ENCODE measurements at places on chromosomes 11 and 22. TPM values are rescaled to one million over a fixed set of nuclear protein-coding genes. Genes with fewer than 3 reads are reported as not detected.

The TPBGL gene
- total RNA-seq: not detected

The CD248 gene
- total RNA-seq: 0.35 TPM

The IFT27 gene
- not detected for total RNA-seq

The KCNQ1 gene
- 0.02 TPM for total RNA-seq

DNA sequence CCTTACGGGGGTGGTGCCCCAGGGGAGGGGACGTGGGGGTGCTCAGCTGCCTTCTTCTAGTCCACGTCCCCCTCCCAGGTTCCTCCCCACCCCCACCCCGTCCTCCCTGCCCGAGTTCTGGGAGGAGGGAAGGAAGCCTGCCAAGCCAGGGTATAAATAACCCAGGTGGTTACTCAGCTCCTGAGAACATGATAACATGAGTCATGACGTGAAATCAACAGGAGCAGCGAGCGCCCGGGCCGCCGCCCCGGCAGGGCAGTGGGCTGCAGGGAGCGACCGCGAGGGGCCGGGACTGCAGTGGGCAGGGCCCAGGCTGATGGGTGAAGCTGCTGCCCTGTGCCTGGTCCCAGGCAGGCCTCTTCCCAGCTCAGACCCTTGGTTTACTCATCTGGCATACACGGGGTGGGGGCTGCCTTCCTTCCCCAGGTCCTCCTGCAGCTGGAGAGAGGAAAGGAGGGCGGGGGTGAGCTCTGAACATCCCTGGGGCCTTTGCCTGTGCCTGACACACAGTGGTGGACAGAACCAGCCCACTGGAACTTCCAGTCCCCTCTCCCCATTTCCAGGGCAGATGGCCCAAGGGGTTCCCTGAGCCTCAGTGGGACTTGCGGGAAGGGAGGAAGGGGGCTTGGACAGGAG, 8.8 kb upstream of the PDGFB start:
- H3K4me3 ChIP-seq: no peak overlapping the region
- no peak overlapping the region for H3K27ac ChIP-seq
- no peaks in the 10 kb centered on the region for H3K36me3 ChIP-seq
- no peak for DNase-seq

GRCh38 chr11:20050551-20051333, 109.5 kb downstream of the DBX1 start:
- H3K4me1 ChIP-seq: no peaks in the 10 kb centered on the region
- no peak overlapping the region for H3K4me3 ChIP-seq
- H3K27ac ChIP-seq: no peak overlapping the region
- H3K36me3 ChIP-seq: peaks cover 96% of the 10 kb centered on the region
- no peak for DNase-seq
- no peaks in the 10 kb centered on the region for H3K27me3 ChIP-seq

DNA sequence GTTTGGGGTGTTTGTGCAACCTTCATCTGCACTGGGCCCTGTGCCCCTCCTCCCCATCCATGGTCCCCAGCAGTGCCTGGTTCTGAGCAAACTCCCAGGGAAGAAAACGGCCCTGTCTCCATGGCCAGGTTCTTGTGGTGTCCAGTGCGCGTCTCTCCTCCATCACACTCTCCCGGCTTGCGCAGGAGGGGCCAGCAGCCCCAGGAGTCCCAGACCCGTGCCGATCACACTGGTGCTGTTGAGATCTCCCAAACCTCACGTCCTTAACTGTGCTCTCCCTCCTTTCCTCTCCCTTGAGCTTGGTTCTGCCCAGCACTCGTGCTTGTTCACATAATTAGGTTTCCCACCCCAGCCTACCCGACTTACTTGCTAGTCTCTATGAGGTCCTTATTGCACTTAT, 10.9 kb upstream of the GRK2 start:
- H3K36me3 ChIP-seq: peaks cover 43% of the 10 kb centered on the region
- DNase-seq: no peak
- peaks cover 76% of the 10 kb centered on the region for H3K4me1 ChIP-seq

GRCh38 chr11:86785576-86785975, 14.8 kb upstream of the PRSS23 start:
- no peak overlapping the region for H3K4me3 ChIP-seq
- no peaks in the 10 kb centered on the region for H3K4me1 ChIP-seq
- H3K27ac ChIP-seq: no peak overlapping the region
- DNase-seq: no peak
- H3K36me3 ChIP-seq: no peaks in the 10 kb centered on the region

- H3K27me3 ChIP-seq: no peaks in the 10 kb centered on the region
- peaks cover 18% of the 10 kb centered on the region for H3K4me1 ChIP-seq
- no peaks in the 10 kb centered on the region for H3K36me3 ChIP-seq
- no peak overlapping the region for H3K27ac ChIP-seq
Measured at GRCh38 chr11:102518296-102519094, 12.1 kb downstream of the MMP7 start.

- no peak overlapping the region for H3K27ac ChIP-seq
- H3K27me3 ChIP-seq: peaks cover 14% of the 10 kb centered on the region
- DNase-seq: no peak
Measured at GRCh38 chr11:113528982-113529381, 53.8 kb upstream of the DRD2 start.

DNA sequence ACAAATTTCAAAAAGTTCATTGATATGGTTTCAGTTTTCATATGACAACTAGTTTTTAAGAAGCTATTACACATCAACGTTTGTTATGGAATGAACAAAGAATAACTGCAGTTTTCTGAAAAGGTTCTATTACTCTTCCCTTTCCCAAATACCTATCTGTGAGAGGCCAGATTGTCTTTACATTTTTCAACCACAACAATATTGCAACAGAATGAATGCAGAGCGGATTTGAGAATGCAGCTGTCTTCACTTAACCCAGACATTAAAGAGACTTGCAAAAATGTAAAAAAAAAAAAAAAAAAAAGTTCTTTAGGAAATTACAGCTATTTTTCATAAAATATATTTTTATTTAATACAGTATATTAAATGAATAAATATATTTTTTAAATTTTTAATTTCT, 250.8 kb downstream of the DDX10 start:
- DNase-seq: no peak
- H3K27me3 ChIP-seq: no peaks in the 10 kb centered on the region
- no peak overlapping the region for H3K4me3 ChIP-seq
- H3K36me3 ChIP-seq: no peaks in the 10 kb centered on the region
- H3K27ac ChIP-seq: no peak overlapping the region

DNA sequence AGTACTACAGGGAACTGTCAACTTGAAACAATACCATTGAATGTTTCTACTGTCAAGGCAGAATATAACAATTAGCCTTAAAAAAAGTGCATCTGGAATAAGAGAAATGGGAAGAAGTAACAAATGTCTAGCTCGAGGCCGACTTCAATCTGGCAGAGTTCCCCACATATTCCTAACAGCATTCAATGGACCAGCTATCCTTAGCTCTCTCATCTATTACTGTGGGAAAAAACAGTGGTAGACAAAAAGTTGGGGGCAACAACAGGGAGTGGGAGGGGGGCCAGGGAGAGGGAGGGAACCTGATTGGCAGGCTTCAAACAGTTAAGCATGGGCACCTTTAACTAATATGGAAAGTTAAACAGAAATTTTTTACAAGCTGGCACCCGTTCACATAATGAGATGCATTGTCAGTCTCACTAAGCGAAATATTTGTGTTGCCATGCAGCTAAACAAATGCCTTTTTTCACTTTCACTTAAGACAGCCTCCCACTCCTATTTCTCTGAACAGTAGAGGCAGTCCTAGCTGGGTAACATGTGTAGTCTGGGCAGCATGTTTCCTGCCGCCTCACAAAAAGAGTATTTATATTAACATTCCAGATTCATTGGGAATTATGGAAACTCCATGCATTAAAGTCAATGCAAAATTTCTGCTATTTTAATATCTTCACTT, 62.2 kb upstream of the SOX6 start:
- H3K27me3 ChIP-seq: no peaks in the 10 kb centered on the region
- H3K4me1 ChIP-seq: no peaks in the 10 kb centered on the region
- no peak for DNase-seq
- H3K36me3 ChIP-seq: no peaks in the 10 kb centered on the region
- no peak overlapping the region for H3K4me3 ChIP-seq

GRCh38 chr22:49170053-49170452, 657.6 kb downstream of the BRD1 start:
- peaks cover 2% of the 10 kb centered on the region for H3K27me3 ChIP-seq
- H3K27ac ChIP-seq: no peak overlapping the region
- DNase-seq: no peak
- no peaks in the 10 kb centered on the region for H3K36me3 ChIP-seq

- H3K36me3 ChIP-seq: peaks cover 18% of the 10 kb centered on the region
- no peaks in the 10 kb centered on the region for H3K27me3 ChIP-seq
- H3K4me3 ChIP-seq: no peak overlapping the region
- H3K4me1 ChIP-seq: peaks cover 15% of the 10 kb centered on the region
- H3K27ac ChIP-seq: no peak overlapping the region
Measured at GRCh38 chr22:23688571-23688970, 2.2 kb upstream of the RGL4 start.
